ENCODE measurements at places on chromosomes 13 and 19. TPM values are rescaled to one million over a fixed set of nuclear protein-coding genes. Genes with fewer than 3 reads are reported as not detected.

Gene SBK3
- total RNA-seq, result 14.8 TPM

Gene MTUS2
- total RNA-seq, result 0.98 TPM

GRCh38 chr13:29423050-29423449 lies 172.4 kb downstream of the SLC7A1 start:
- no peaks in the 10 kb centered on the region for H3K4me1 ChIP-seq
- H3K27me3 ChIP-seq, result no peaks in the 10 kb centered on the region
- DNase-seq, result no peak
- no peak overlapping the region for H3K27ac ChIP-seq
- no peak overlapping the region for H3K4me3 ChIP-seq
- H3K36me3 ChIP-seq, result no peaks in the 10 kb centered on the region

Gene NLRP4
- not detected for total RNA-seq

DNA sequence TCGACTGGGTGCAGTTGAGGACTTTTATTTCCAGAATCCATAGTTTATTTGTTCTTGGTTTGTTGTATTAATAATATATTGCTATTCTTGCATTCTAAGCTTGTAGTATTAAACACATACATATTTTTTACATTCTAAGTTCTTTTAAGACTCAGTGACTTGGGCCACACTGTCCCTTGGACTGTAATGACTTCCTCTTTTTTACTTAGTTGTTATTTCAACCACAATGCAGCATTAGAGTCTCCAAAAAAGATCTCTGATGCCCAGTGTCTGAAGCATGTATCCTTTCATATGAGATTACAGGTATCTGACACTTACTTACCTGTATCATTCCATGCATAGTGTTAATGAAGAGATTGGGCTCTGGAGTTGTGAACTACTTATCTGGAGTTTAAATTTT lies 864.9 kb upstream of the PCDH20 start:
- DNase-seq, result no peak
- H3K4me1 ChIP-seq, result no peaks in the 10 kb centered on the region
- no peak overlapping the region for H3K27ac ChIP-seq

- DNase-seq, result no peak
- H3K4me1 ChIP-seq, result no peaks in the 10 kb centered on the region
- H3K27ac ChIP-seq, result no peak overlapping the region
- no peak overlapping the region for H3K4me3 ChIP-seq
- peaks cover 3% of the 10 kb centered on the region for H3K36me3 ChIP-seq
These were observed 11.3 kb upstream of the ZNF808 start for GRCh38 chr19:52516191-52516590.
